ENCODE measurements at places on chromosomes 1 and 21. TPM values are rescaled to one million over a fixed set of nuclear protein-coding genes. Genes with fewer than 3 reads are reported as not detected.
A peak's percentile ranks its signal among the peaks of the same experiment; 100 is the strongest.

DNA sequence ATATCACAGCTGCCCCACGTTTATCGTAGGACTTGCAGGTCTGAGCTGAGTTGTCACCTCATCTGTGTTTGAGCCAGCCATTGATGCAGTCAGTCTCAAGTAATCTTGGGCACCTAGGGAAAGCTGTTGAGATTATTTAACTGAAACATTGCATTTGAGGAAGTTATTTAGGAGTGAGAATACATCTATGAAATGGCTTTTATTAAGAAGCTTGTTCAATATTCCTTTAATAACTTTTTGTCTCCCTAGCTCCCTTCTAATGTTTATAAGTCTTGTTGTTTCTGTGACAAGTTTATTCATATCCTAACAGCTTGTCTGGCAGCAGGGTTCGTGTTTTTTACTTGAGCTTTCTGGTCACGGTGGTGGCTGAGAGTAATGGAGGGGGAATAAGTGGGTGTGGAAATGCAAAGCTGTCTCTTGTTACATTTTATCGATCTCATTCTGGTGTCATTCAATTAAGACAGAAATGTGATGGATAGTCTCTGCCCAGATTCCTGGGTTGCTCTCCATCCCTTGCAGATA lies 555.9 kb downstream of the USP25 start:
- no peak for DNase-seq
- H3K4me3 ChIP-seq, result no peak overlapping the region
- H3K36me3 ChIP-seq, result no peaks in the 10 kb centered on the region
- H3K27me3 ChIP-seq, result no peaks in the 10 kb centered on the region
- no peaks in the 10 kb centered on the region for H3K4me1 ChIP-seq

GRCh38 chr1:210437781-210438180 lies 109.1 kb downstream of the HHAT start:
- no peaks in the 10 kb centered on the region for H3K36me3 ChIP-seq
- DNase-seq, result no peak

DNA sequence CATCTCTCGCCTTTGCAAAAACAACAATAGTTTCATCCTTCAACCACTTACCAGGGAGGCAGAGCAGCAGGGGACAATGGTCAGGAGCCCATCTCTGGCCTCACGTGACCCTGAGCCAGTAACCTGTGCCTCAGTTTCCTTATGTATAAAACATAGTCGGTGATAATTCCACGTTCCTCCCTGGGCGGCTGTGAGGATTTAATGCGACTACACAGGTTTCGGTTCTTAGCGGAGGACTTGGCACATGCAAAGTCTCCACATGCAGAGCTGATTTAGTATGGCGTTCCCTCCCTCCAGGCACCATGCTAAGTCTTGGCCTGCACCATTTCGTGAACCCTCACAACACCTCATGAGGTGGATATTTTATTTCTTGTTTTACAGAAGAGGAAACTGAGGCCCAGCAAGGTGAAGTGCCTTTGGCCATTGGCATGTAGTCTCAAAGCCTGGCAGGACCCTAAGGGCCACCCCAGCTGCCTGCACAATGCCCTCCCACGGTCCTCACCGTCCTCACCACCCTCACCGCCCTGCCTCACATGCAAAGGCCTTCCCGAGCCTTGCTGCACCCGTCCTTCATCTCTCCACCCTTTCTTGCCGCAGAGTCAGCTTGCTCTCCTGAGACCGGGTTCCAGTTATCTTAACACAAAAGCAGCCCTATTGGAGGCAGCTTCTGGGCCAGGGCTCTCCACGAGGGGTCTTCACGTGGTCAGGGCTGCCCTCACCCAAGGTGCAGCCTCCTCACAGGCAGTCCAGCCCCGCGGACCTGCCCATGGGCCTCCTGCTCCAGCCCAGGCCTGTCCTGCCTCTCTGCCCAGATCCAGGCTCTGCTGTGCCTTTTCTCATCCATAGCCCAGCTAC lies 48.9 kb downstream of the SYF2 start:
- H3K4me3 ChIP-seq, result no peak overlapping the region
- H3K27me3 ChIP-seq, result no peaks in the 10 kb centered on the region
- no peaks in the 10 kb centered on the region for H3K36me3 ChIP-seq
- H3K4me1 ChIP-seq, result no peaks in the 10 kb centered on the region
- H3K27ac ChIP-seq, result no peak overlapping the region

DNA sequence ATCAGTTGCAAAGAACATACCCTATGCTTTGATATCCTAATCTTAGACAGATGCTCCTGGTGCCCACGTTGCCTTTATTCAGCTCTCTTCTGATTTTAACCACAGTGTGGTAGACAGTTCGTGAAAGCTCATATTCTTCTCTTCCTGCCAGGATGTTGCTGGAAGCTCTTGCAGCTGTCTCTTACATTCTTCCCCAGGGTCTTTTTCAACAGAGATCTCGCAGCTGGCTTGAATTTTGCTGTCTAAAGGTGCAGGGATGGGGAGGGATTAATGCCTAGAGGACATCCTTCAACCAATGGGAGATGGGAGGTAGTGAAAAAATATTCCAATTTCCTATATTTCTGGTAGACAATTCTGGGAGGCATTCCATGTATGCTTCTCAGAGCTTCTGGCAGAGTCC lies 150.0 kb upstream of the APP start:
- no peak overlapping the region for H3K27ac ChIP-seq
- H3K36me3 ChIP-seq, result no peaks in the 10 kb centered on the region
- H3K4me1 ChIP-seq, result no peaks in the 10 kb centered on the region
- no peak overlapping the region for H3K4me3 ChIP-seq
- H3K27me3 ChIP-seq, result no peaks in the 10 kb centered on the region

GRCh38 chr1:99623554-99623953 lies 22.4 kb upstream of the PALMD start:
- no peaks in the 10 kb centered on the region for H3K4me1 ChIP-seq
- no peak overlapping the region for H3K27ac ChIP-seq
- H3K4me3 ChIP-seq, result no peak overlapping the region
- no peaks in the 10 kb centered on the region for H3K27me3 ChIP-seq

DNA sequence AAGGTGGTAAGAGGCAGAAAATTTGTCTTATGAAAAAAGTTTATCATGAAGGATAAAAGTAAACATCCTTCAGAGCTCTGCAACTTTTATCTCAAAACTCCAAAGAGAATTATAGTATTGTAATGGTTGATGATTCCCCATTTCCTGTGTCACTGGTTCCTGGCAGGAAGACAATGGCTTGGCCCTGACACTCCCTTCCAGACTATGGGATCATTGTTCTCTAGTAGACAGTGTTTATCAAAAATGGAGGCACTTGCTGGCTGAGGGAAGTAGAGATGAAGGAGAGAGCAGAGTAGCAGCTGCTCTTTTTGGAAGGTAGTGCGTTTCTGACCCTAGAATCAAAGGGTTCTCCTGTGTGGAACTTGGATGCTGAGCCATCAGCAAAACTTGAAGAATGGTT lies 145.9 kb upstream of the ATP1B1 start:
- H3K4me1 ChIP-seq, result no peaks in the 10 kb centered on the region
- no peak overlapping the region for H3K27ac ChIP-seq
- DNase-seq, result no peak

- no peaks in the 10 kb centered on the region for H3K4me1 ChIP-seq
- no peak overlapping the region for H3K27ac ChIP-seq
- DNase-seq, result no peak
- no peak overlapping the region for H3K4me3 ChIP-seq
- H3K27me3 ChIP-seq, result no peaks in the 10 kb centered on the region
These were observed 52.8 kb downstream of the TNFSF18 start for GRCh38 chr1:172997941-172998361.

GRCh38 chr1:150813028-150813707 lies 5.1 kb upstream of the CTSK start:
- no peak overlapping the region for H3K27ac ChIP-seq
- H3K4me3 ChIP-seq, result no peak overlapping the region
- H3K4me1 ChIP-seq, result no peaks in the 10 kb centered on the region
- H3K27me3 ChIP-seq, result no peaks in the 10 kb centered on the region
- H3K36me3 ChIP-seq, result peaks cover 74% of the 10 kb centered on the region
- DNase-seq, result peak; percentile 66

DNA sequence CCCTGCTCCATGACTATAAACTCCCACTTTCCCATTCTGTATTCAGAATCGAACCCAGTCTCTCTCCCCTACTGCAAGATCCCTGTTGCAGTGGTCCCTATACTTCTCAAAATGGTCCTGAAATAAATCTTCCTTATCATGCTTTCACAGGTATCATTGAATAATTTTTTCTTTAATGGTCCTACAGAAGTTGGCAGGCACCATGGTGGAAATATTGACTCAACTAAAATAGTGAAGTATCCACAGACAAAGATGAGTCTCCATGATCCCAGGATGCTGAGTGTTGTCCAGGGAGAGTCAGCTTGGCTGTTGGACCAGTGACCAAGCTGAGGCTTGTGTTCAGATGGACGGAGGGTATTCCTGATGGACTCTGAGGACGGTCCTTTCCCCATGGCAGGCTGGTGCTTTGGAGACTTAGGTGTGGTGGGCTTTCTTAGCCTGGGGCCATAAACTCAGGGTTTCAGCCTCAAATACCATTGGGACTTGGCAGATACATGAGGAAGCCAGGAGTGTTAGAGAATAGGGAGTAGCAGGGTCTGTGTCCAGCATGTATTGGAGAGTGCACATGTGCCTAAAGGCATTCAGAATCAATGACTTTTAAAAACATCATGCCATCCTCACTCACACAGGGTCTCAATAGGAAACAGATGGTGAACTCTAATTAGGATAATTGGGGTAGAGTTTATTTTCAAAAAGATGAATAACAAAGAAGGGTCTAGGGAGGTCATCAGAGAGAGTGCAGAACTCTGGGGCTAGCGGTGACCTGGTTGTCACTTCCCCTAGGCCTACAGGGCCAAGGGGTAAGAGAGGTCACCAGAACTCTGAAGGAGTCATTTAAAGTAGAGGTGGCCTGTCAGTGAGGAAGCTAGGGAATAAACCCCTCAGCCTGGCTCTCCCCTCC lies 19.8 kb downstream of the TINAGL1 start:
- H3K27ac ChIP-seq, result no peak overlapping the region
- H3K4me1 ChIP-seq, result no peaks in the 10 kb centered on the region
- no peaks in the 10 kb centered on the region for H3K36me3 ChIP-seq
- no peaks in the 10 kb centered on the region for H3K27me3 ChIP-seq
- H3K4me3 ChIP-seq, result no peak overlapping the region

- no peaks in the 10 kb centered on the region for H3K4me1 ChIP-seq
- H3K4me3 ChIP-seq, result no peak overlapping the region
- H3K27ac ChIP-seq, result no peak overlapping the region
- H3K36me3 ChIP-seq, result no peaks in the 10 kb centered on the region
- no peaks in the 10 kb centered on the region for H3K27me3 ChIP-seq
- DNase-seq, result no peak
These were observed 146.6 kb downstream of the TLR5 start for GRCh38 chr1:222996310-222996975.

- no peaks in the 10 kb centered on the region for H3K4me1 ChIP-seq
- H3K36me3 ChIP-seq, result no peaks in the 10 kb centered on the region
- DNase-seq, result no peak
- H3K27ac ChIP-seq, result no peak overlapping the region
- no peak overlapping the region for H3K4me3 ChIP-seq
These were observed 5.7 kb downstream of the IGSF5 start for GRCh38 chr21:39750670-39751069.

DNA sequence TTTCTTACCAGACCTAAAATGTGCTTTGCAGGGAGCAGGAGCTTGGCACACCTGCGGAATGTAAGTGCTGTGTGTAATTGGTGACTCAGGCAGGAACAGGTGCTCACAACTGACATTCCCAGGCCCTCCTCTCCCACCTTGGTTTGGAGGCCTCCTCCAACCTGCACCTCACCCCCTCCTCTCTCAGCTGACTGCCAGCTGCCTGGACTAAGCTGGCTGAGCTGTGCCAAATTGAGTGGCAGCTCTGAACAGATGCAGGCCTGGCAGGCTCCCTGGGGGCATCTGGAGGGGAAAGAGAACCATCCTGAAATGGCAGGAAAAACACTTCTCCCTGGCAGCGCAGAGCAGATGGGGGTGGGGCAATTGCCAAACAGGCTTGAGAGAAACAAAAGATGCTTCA lies 91.7 kb upstream of the PGBD5 start:
- peak overlapping the region; percentile 18 for H3K27ac ChIP-seq
- no peak for DNase-seq
- no peak overlapping the region for H3K4me3 ChIP-seq

DNA sequence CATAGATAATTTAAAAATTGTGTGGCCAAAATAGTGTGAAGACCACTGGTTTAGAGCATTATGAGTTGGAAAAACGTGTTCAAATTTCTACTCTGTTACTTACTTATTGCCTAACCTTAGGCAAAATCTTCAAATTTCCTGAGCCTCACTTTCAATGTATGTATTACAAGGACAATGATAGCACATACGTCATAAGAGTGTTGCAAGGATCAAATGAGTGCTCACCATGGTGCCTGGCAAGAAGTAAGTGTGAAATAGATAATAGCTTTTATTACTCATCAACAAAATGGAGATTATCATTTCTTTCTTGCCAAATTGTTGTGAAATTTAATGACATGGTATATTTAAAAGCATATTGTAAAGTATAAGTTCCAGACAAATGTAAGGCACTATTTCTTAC lies 57.2 kb downstream of the FH start:
- H3K36me3 ChIP-seq, result no peaks in the 10 kb centered on the region
- no peak overlapping the region for H3K4me3 ChIP-seq
- H3K4me1 ChIP-seq, result no peaks in the 10 kb centered on the region
- no peak for DNase-seq

DNA sequence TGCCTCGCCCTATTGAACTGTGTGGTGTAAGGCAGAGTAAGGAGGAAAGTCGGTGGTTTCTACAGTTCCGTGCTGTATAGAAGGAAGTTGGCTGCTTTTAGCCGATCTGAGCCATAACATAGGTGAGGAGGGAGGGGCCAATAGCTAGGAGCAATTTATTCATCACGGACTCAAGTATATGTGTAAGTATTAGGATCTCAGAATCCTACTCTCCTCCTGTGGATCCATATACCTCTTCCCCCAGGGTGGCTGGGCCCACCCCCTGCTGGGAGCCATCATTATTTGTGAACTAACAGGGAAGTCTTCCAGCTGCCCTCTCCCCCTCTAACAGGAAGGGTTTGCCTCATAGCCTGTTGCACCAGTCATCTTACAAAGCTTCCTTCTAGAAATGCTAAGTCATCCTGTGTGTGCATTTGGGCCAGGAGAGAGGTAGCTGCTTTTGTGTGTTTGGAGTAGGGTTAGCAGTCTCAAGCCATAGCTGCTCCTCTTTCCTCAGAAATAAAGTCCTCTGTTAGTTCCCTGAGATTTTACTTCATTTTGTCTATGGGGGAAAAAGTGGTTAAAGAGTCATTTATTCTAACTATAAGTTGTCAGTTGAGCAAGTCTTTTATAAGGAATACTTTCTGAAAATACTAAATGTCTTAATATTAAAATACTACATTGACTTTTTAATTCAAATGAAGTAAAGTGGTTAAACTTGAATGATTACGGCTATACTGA lies 14.9 kb upstream of the CENPS start:
- H3K27ac ChIP-seq, result peak overlapping the region; percentile 29
- DNase-seq, result no peak

DNA sequence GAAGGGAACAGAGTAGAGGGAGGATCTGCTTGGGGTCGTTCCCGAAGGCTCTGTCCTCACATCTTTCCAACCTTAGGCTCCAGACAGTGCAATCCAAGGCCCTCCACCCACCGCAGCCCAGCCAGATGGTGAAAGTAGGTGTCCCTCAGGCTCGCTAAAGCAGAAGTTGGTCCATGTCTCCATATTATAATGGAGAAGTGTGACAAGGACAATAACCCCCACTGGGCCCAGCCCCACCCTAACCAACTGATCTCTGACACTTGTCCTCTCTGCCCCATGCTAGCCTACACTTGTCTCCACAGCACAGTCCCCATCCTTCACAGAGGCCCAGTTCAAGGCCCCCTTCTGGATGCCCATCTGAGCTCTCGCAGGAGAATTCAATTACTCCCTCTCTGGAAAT lies 48.7 kb downstream of the DMAP1 start:
- DNase-seq, result no peak
- no peak overlapping the region for H3K4me3 ChIP-seq
- no peaks in the 10 kb centered on the region for H3K27me3 ChIP-seq
- no peaks in the 10 kb centered on the region for H3K36me3 ChIP-seq
- no peak overlapping the region for H3K27ac ChIP-seq

Gene KLHDC8A
- not detected for total RNA-seq

Gene AMIGO1
- total RNA-seq, result 11.0 TPM

Gene LCK
- total RNA-seq, result 0.98 TPM

Gene MMEL1
- not detected for total RNA-seq

Gene DIO1
- not detected for total RNA-seq

Gene GPR61
- total RNA-seq, result 0.11 TPM
